ENCODE measurements at places on chromosomes 2 and 18.

DNA sequence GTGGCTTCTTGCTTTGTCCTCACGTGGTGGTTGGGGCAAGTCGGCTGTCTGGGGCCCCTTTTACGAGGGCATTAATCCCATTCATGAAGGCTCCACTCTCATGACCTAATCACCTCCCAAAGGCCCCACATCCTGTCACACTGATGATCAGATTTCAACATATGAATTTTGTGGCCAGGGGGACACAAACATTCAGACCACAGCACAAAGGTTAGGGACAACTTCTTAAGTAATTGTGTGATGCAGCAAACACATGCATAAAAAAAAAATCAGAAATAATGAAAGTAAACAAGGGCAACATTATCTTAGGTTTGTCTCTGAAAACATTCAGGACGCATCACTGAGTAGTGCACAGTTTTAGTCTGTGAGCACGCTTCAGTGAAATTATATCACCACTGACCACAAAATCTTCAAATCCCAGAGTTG, 54.2 kb upstream of the FRZB start:
- no peak for DNase-seq

GRCh38 chr2:109064660-109065390, 64.2 kb upstream of the SH3RF3 start:
- DNase-seq, result no peak

- no peak for DNase-seq
Observed at GRCh38 chr18:11118051-11118766, 31.2 kb downstream of the PIEZO2 start.

GRCh38 chr2:50125246-50125645, 906.7 kb downstream of the NRXN1 start:
- no peak for DNase-seq

DNA sequence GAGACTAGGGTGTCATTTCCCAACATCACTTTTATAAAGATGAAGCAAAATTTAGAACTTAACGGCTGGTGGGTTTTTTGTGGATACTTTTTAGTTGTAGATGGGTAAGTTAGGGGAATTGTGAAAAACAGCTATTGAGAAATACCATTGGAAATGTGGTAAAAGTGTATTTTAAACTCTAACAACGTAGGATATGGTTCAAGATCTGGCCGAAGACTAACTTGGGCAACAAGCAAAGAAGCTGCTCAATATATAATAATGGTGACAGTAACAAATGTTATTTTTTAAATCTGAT, 1.6 kb downstream of the DNAH7 start:
- DNase-seq, result no peak

DNA sequence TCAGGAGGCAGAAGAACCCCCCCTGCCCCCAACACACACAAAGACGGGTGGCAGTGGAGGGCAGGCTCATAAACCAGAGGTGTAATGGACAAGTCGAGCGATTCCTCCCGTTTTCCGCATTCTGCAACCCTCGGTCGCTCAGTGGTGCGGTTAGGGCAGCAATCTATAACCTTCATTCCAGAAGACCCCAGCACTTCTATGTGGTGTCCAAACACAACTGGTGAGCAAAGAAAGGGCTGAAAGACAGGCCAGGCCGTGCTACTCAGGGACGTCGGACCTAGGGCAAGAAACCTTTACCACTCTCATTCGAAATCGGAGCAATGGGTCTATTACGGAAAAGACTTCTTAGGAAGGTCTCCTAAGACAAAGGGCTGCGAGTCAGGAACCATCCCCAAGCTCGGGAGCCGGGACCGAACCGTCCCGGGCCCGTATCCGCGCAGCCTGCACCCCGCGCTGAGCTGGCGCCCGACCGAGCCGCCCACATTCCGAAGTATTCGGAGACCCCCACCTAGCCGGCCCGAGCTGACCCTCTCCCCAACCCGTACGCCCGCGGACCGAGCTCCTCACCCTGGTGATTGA, 568 bp downstream of the ARL5A start:
- DNase-seq, result peak; percentile 45

DNA sequence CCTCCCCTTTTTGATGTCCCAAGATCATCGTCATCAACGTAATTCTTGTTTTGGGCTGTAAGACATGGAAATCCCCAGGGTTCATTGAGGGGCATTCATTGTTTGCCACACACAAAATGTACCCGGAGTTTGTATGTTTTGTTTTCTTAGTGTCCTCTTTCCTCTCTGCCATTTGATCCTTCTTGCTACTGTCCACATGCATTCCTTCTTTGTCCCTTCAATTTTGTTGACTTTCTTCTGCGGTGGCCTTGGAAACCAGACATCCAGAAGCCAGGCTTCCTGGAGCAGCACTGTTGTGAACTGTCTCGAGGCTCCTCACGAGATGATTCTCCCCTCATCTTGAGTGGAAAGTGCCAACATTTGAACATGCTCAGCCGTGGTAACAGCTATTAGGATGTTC, 24.8 kb downstream of the IGFBP2 start:
- DNase-seq, result no peak

DNA sequence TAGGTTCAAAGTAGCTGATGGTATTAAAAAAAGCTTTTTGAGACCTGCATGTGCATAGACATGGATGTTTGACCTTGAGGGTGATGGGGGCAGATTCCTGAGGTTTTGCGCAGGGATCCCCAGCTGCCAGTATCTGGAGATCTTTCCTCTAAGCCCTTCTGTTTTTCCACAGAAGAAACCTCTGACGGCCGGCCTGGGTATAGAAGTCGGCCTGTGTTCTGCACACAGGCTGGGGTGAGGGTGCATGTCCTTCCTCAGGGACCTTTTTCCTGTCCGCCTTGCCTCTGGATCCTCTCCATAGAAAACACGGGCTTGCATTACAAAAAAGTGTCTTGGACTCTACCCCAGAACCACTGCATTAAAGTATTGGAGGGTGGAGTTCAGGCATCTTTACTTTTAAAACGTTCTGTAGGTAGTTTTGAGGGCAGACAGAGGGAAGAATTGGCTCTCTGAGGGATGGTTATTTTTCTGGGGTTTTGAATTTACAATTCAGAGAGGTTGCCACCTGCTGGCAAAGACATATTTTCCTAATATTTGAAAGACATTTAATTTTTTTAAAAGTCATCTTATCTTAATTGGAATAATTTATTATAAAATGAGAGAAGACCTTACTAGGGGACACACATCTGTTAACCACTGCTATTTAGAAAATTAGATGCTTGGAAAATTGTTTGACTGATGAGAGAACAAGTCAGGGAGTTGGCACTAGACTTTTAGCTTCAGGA, 350.6 kb downstream of the DCDC2C start:
- no peak for DNase-seq

DNA sequence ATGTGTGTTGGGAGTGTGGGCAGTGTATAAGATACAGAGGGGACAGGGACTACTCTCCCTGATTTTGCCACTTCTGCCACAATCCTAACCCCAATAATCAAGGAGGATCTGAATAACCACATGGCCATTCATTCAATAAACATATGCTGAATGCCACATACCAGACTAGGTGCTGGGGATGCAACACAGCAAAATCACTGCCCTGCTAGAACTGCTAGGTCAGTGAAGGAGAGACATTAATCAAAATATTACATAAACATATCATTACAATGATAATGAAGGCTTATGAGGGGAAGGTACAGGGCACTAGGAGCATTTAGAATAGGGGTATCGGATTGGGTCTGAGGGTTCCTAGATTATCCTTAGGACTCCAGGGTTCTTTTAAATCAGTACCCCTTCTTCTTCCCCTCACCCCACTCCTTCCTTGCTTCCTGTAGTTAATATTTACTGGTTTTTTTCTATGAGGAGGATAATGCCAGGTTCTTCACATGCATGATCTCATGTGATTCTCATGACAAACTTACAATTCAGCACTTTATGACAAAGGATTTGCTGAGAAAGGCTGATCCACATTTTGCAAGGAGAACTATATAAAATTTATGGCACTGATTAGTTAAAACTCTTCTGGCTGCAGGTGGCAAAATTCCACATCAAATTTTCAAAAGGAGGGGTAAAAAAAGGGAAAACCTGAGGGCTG, 56.4 kb upstream of the PCBP1 start:
- no peak for DNase-seq

DNA sequence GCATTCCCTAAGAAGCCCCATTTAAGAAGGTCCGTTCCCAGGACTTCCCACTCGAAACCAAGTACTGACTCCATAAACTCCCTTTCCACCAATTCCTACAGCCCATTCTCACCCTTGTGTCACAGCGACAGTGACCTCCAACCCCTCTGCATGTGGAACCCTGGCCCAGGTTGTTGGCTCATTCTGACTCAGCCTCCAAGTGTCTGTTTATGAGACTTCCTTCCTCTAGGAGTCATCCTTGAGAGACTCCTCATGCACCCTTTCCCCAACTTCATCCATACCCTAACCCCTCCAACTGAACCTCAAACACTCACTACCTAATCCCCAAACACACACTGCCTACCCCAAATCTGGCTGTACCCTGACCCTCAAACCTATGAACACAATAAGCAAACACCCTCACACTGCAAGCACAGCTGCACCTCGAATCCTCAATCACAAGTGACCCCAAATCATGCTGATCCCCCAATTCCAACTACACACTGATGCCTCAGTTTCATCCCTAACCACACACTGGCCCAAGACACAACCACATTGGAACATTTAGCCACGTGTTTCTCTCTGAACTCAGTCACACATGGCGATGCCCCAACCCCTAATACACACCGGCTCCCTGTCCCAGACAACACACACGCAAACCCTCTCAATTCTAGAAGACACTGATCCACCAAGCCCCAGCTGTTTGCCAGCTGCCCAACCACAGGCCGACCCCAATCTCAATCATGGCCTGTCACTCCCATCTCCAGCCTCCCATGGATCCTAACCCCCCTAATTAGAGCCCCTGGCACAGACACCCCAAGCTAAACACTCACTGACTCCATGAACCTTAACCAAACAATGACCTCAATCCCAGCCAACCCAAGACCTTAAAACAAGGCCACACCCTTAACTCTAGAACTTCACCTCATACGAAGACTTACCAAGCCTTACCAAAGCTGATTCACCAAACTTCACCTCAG, 219.6 kb downstream of the CYP26B1 start:
- DNase-seq, result no peak

GRCh38 chr2:26170795-26171194, 2.1 kb upstream of the GAREM2 start:
- no peak for DNase-seq

DNA sequence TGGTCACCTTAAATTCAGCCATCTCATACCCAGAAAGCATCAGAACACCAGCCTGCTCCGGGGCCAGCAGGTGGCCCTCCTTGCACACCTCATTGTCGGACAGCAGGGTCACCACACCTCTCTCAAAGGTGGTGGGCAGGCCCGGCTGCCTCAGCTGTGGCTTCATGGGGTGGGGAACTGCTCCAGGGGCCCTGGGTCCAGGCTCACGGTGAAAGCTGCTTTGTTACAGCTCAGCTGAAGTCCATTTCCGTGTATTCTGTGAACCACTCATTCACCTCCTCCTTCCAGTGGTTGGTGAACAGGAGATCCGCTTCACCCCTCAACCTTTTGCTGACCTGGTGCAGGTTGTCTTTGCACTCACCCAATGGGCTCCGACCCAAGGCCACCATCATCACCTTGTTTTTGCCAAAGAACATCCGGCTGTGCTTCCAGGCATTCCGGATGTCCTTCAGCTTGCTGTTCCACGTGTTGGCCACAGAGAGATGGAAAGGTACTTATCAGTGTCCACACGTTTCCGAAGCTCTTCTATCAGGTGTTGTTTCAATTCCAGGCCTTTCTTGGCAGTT, 78.6 kb upstream of the LDLRAD4 start:
- no peak for DNase-seq

GRCh38 chr2:88753833-88754584, 62.5 kb downstream of the RPIA start:
- DNase-seq, result no peak

DNA sequence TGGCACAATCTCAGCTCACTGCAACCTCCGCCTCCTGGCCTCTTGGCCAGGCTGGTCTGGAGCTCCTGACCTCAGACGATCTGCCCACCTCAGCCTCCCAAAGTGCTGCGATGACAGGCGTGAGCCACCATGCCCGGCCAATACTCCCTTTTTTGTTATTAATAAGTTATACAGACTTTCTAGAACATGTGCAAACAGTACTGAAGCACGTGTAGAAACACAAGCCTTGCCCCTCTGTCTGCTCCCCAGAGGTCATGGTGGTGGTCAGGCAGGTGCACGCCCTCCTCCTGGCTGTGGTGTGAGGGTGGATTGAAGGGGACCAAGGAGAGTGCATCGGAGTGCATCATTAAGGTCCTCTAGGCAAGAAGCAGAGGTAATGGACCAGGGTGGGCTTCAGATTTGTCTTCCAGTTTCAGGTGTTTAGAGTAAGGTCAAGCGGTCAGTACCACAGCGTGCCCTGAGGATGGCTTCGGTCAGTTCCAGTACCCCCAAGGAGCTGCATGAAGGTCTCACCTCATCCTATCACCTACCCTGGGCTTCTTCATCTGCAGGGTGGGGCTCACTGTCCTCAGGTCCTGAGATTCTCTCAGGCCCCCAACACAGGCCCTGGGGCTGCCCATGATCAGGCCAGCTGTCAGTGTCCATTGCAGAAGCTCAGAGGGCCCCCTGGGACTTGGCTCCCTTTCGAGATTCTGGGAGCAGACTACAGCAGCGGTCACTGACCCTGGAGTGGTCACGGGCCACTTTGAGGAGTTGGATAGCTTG, 124.3 kb downstream of the GLI2 start:
- DNase-seq, result no peak

DNA sequence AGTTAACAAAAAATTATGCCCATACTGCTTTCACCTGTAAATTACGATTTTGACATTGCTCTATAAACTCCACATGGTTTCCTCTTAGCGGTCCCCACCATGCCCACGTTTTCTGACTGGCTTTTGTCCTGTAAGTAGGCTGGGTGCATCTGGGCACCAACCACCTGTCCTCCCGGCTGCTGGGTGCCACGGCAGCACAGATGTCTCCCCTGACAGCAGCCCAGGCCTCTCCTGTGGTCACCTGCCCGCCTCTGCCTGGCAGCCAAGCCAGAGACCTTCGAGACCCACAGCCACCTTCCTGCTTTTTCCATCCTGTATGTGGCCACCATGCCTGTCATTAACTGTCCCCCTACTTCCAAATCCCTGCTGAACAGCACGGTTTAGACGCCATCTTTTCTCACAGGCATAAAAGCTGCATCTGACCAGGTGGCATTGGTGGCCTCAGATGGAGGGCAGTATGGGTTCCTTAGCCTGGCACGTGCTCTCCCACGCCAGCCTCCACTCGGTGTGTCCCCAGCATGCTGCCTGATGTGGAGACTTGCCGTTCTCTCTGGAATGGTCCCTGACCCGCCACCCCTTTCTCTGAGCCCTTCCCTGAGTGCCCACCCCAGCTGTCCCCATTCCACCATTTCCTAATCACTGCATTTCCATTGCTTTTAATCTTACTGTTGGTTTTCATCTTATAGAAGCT, 18.9 kb downstream of the SNORC start:
- DNase-seq, result no peak

Measured in nephron progenitor cell (in vitro differentiated cells).